Sciatic nerve (tissue), 2 donors: ENCODE measurements at places on chromosomes 7 and 10. TPM values are rescaled to one million over a fixed set of nuclear protein-coding genes. Genes with fewer than 3 reads are reported as not detected.

- DNase-seq, result no peak
Observed at GRCh38 chr10:76729841-76730487, 907.6 kb downstream of the KCNMA1 start.

- DNase-seq, result no peak
Observed at GRCh38 chr10:118042827-118043242, 3.9 kb downstream of the RAB11FIP2 start.

The TAS2R3 gene
- total RNA-seq, result 6.1 TPM

The SFTPA1 gene
- 6.3 TPM for total RNA-seq

DNA sequence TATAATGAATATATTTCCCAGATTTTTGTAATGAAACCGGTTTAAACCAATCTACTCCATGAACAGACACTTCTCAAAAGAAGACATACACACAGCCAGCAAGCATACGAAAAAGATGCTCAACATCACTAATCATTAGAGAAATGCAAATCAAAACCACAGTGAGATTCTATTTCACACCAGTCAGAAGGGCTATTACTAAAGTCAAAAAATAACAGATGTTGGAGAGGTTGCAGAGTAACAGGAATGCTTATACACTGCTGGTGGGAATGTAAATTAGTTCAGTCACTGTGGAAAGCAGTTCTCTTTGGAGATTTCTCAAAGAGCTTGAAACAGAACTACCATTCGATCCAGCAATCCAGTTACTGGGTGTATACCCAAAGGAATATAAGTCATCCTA, 240.7 kb downstream of the TSPAN12 start:
- no peak for DNase-seq

The TMEM196 gene
- not detected for total RNA-seq

DNA sequence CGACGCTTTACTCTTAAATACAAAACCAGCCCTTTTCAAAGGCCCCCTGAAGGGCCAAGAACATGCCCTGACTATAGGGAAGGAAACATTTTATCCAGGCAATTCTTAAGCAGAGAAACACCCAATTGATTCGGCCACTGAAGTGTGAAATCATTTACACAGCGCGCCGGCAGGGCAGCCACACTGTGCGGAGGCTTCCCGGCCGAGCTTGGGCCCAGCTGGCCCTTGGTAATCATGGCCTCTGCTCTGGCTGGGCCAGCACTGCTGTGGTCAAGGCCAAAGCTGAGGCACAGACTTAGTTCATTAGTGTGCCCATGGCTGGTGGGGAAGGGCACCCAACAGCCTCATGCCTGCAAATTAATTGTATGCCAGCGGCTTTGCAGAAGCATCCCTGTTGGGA, 143.7 kb upstream of the HABP2 start:
- DNase-seq, result no peak

DNA sequence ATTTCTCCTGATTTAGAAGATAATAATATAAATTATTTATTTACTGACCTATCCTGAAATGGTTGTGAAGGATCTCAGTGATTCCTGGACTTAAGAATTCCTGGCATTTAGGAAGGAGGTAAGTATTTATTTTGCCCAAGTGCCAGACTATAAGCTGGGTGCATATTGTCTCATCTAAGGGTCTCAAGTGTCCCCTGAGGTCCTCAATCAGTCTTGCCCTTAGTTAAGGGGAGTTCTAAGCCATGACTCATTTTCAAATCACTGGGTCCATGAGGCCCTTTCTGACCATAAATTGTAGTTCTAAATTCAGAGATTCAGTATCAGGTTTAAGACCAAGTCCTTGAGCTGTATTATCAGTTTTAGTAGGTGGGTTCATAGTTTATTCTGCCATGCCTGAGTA, 251.6 kb upstream of the MEOX2 start:
- DNase-seq, result no peak

The PTPN20 gene
- total RNA-seq, result 5.3 TPM

- DNase-seq, result no peak
Observed at GRCh38 chr10:52316001-52316400, 1.9 kb downstream of the DKK1 start.

The HOXA7 gene
- total RNA-seq, result 6.2 TPM

DNA sequence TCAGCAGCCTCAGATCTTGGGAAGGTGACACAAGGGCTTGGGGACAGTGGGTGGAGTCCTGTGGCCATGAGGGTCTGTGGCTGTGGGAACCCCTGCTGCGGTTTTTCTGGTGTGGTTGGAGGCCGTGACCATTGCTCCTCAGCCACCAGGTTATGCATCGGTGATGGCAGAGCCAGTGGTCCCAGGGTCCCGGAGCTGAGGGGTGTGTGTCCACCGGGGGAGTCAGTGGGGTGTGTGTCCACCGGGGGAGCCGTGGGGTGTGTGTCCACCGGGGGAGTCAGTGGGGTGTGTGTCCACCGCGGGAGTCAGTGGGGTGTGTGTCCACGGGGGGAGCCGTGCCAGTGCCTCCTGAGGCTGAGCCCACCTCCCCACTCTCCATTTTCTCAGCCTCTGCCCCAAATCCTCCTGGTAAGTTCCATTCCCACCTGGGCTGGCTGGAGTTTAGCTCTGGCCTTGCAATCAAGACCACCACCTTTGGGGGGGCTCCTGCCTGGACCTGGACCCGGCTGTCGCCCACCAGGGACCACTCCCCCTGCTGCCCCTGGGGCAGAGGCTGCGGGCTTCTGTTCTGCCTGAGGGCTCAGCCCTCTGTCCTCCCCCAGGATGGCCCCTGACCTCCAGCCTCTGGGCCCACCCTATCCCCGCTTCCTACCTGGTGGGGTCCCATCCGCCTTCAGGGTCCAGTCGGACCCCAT, 143.5 kb downstream of the ELFN1 start:
- DNase-seq, result no peak

DNA sequence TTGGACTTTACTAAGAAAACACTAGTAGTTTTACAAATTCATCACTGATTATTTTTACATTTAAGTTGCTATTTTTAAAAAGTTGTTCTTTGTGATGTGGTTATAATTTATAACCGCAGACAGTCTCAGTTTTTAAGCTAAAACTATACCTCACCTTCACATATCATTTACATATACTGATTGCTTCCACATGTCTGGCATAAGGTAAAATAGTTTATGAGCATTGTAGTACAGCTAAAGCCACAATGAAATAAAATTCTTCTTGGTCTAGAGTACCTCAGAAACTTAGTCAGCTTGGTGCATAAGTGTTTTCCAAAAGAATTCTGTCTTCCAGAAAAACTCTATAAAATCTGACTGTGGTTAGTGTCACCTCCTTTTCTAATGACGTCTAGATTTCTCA, 13.0 kb downstream of the SEMA3A start:
- no peak for DNase-seq

DNA sequence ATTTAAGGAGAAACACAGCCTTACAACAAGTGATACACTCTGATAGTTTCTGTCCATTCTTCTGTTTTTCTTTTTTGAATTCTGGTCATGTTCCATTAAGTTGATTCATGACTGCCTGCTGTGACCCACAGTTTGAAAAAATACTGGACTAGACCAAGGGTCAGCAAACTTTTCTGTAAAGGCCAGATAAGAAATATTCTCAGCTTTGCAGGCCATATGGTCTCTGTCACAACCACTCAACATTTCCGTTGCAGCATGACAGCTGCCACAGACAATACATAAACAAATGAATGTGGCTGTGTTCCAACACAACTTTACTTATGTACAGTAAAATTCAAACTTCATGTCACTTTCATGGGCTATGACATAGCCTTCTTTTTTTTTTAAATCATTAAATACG, 156.7 kb downstream of the PLXNA4 start:
- DNase-seq, result no peak

The GNG11 gene
- 26.3 TPM for total RNA-seq

DNA sequence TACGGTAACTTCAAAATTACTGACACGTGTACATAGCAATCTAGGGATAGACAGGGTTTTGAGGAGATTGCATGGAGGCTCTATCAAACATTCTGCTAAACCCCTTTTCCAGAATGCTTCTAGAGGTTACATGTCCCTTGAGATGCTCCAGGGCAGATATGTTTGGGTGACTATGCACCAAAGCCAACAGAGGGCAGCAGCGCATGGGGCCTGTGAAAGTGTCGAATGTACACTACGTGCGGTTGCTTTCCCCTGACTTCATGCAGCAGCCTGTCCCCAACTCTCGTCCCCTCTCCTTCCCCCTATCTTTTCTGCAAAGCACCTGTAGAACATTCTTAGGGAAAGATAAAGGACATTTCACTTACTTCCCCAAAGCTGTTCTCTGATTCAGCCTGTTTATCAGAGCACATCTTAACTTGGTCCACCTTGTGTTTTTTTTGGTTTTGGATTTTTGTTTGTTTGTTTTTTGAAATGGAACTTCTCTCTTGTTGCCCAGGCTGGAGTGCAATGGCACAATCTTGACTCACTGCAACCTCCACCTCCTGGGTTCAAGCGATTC, 90.2 kb downstream of the UBE3C start:
- no peak for DNase-seq

The PAX4 gene
- not detected for total RNA-seq

DNA sequence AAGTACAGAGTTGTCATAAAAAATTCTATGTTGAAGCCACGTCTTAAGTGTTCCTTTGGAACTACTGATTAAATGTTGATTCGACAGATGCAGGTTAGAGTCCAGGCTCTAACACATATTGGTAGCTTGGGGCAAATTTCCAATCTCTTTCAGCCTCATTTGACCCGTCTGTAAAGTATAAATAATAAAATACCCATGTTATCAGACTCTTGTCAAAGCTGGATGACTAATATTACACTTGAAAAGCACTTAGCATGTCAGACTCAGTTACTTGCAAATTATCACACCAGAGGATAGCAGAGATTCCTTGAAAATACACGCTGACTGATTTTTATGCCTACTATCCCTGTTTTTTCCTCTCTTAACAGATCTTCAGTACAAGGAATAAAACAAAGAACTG, 18.1 kb upstream of the MACC1 start:
- no peak for DNase-seq

DNA sequence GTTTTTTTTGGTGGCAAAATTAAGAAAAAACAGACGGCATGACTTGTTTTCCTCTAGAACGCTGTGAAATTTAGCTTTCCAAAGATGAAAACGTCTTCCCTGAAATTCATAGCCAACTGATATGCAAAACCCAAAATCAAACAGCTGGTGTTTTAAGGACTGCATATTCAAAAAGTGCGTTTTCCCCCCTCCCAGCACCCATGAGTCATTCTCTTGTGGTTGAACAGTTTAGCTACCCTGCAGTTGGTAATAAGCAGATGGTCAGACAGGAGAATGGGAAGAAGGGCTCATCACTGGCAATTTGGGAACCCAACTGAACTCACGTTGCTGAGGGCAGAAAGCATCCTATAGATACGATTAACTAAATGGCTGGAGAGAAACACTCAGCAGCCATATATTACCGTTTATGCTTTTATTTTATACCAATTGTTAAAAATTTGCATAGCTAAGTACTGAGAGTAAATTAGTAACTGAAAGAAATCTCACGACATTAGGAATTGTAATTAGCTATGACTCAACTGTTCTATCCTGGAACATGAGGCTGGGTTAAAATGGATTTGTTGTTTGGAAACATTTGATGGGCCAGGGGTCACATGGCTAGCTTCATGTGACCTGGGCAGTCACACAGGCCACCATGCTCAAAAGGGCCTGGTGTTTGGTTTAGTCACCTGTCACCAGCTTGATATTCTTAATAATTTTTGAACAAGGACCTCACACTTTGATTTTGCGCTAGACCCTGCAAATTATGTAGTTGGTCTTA, 343.1 kb downstream of the PHTF2 start:
- no peak for DNase-seq

GRCh38 chr7:43648473-43649406, 65.8 kb downstream of the STK17A start:
- no peak for DNase-seq

The AFAP1L2 gene
- 144 TPM for total RNA-seq

DNA sequence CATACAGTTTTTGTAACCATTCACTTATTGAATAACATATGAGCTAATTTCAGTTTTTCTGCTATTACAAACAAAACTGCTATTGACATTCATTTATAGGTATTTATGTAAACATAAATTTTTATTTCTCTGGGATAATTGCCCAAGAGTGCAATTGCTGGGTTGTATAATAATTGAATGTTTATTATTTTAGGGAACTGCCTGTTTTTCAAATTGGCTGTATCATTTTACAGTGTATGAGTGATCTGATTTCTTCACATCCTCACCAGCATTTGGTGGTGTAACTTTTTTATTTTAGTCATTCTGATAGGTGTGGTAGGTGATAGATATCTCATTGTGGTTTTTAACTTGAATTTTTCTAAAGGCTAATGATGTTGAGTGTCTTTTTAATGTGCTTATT, 26.4 kb downstream of the KIF11 start:
- DNase-seq, result no peak

The HOXA11 gene
- 1.3 TPM for total RNA-seq

- no peak for DNase-seq
Observed at GRCh38 chr7:151507806-151508205, 11.9 kb downstream of the RHEB start.

- DNase-seq, result no peak
Observed at GRCh38 chr7:129166745-129167144, 21.7 kb upstream of the SMO start.
